ENCODE measurements at places on chromosomes 5 and 9.

DNA sequence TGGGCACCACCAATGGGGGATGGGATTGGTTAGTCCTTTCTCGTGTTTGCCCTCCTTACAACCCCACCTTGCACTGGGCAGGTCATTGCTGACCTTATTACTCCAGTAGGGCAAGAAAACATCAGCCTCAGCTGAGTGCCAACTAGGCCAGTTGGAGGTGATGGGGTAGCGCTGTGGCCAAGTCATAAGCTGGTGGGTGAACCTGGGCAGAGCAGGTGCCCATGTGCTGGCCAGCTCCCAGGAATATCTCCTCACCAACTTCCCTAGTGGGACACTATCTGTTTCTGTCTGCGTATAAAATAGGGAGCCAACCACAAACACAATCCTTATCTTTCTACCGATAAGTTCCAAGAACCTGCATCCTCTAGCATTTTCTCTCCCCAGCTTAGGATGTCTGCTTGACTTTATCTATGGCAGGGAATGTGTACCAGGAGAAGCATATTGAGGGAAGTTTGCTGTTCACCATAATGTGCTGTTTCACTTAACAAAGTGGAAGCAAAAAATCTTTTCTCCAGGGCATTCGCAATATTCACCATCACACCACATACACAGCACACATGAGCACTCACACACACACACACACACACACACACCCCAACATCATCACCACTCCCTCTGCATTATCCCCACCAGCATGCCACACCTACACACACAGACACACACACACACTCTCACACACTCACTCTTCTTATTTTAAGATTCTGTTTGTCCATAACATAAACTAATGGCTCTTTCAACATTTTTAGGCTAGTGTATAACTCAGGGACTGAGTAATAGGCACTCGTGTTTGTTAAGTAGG is 390.0 kb downstream of the ENC1 start:
- no peak for DNase-seq

DNA sequence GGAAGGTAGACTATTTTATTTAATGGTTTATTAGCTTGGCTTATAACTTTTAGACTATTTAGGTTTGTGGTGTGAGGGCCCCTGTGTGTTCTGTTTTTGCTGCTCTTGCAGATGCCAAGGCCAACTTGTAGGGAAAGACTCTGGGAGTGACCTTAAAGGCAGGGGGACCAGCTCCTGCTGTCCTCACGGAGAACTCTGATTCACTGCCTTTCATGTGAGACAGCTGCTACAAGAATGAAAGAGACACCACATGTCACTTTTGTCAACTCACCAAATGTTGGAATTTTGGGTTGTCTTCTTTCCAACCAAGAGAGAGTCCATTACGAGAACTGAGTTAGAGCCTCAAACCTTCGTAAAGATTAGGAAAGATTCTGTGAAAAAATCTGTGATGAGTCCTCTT is 258.3 kb upstream of the ADAMTSL1 start:
- DNase-seq: no peak

GRCh38 chr5:132498152-132498551 is 7.6 kb upstream of the IRF1 start:
- DNase-seq: no peak

DNA sequence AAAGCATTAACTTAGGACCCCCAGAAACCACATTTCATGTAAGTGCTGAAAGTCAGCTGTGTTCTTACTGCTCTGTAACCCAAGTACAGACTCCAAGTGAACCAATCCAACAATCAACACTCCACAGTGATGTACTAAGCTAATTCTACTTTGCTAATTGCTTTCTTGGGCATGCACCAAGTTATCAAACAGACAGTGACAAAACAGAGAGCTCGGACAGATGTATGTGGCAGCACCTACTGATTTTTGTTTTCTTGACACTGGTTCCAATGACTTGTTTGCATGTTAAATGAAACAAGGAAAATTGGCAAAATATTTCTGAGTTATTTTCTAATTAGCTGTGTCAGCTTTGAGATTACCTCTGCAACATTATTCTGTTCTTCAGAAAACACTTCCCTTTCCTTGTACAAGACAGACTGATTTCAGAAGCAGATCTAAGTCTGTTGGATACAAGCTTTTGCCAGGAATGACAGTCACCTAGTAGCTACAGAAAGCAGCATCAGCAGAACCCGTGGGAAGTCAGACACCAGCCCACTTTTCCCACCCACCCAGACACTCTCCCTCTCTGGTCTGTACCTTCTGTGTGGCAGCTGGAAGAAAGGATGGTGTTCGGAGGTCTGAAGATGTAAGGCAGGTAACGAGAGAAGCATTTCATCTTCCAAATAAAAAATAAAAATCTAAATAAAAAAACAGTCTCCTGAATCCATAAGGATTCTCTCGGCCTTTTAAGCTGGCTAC is 176.7 kb upstream of the PPP2R2B start:
- no peak for DNase-seq

- no peak for DNase-seq
These were observed 444 bp upstream of the ZNF354A start for GRCh38 chr5:178730940-178731265.

DNA sequence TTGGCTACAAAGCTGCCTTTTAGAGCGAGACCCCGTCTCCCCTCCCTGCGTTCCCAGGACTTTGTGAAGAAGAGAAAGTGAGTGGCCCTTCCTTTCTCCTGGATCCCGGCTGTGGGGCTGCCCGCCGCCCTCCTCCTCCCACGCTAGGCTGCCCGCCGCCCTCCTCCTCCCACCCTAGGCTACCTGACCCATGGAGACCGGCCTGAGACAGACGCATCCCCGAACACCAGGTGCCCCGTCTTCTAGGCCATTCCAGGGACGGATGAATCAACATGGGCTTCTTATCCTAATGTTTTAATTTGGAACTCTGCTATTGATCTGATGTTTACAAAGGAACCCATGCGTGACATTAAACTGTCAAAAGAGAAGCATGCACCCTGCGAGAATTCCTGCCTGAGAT is 117.3 kb upstream of the LPCAT1 start:
- DNase-seq: no peak

DNA sequence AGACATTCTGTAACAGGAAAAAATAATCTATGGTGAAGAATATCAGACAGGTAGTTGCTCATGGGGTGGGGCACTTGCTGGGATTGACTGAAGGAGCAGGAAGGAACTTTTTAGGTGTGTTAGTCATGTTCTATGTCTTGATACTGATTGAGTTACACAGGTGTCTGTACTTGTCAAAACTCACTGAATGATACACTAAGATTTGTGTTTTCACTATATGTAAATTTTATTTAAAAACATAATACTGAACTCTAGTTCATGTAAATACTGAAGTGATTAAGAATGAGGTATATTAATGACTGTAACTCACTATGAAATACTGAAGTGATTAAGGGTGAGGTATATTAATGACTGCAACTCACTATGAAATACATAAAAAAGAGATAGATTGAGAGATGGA is 28.5 kb downstream of the IL6ST start:
- no peak for DNase-seq

GRCh38 chr9:26066237-26066636 is 388.0 kb upstream of the TUSC1 start:
- no peak for DNase-seq

DNA sequence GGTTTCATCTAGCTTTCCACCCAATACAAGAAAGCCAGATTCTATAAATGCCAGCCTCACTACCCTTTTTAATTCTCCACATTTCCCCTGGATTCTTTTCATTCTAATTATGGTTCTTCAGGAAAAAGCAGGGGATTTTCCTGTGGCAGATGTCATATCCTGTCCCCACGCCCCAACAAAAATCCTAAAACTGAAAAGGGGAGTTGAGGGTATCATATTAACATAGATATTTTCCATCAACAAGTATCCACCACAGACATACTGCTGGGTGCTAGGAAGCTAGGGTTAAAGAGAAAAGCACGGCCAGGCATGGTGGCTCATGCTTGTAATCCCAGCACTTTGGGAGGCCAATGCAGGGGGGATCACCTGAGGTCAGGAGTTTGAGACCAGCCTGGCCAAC is 38.0 kb downstream of the CDK5RAP2 start:
- no peak for DNase-seq

DNA sequence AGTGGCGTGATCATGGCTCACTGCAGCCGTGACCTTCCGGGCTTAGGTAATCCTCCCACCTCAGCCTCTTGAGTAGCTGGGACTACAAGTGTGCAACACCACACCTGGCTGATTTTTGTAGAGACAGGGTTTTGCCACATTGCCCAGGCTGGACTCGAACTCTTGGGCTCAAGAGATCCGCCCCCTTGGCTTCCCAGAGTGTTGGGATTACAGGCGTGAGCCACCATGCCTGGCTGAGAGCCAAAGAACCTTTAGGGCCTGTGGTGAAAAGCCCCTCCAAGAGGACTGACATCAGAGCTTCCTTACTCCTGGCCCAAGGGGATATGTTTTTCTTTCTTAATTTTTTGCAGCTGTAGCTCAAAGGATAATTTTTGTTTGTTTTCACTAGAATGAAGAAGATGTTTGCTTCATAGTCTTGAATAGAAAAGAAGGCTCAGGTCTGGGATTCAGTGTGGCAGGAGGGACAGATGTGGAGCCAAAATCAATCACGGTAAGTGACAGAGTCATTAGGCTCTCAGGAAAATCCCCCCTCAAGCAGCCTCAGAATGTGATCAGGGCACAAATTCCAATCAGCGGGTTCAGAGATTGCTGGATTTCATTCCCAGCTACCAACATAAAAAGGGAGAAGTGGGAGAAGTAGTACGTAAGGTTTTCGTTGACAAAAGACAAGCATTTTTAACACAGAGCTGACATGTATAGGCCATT is 77.1 kb downstream of the GOLPH3 start:
- DNase-seq: no peak

- DNase-seq: no peak
These were observed 94.2 kb downstream of the CDK5RAP2 start for GRCh38 chr9:120485788-120486187.

DNA sequence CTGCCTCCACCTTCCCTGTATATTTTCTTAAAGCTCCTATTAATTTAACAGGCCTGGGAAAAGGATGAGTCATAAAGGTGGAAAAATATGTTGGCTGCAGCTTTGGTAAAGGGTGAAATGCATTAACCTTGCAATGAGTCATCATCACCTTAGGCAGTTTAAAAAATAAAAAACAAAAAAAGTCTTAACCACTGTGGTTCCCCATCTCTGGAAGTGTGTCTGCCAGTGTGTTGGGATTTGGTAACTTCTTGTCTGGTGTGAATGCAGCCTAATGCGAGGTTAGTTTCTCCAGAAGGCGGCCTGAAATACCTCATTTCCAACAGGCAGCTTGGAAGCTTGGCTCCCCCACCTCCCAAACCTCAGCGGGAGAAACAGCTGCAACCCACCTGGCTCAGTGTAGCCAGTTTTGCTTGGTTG is 265.3 kb upstream of the GAS1 start:
- no peak for DNase-seq

DNA sequence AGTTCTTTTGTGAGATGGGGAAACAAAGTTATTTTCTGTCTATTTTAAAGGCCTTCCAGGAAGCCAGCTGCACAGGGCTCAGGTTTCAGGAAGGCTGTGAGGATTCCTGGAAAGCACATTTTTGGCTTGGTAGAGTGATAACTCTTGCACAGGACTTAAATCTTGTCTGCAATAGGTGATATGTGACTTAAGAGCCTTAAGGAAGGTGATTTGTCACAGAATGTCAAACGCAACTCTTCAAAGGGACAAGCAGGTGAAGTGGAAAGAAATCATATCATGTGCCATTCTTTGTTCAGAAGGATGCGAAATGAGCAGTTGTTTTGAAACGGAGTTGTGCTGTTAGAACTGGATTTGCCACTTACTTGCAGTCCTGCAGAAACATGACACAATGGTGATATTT is 459.3 kb downstream of the MAT2B start:
- DNase-seq: no peak

- DNase-seq: no peak
These were observed 155.9 kb downstream of the MAT2B start for GRCh38 chr5:163661360-163661759.

GRCh38 chr5:16644301-16644889 is 27.6 kb upstream of the RETREG1 start:
- DNase-seq: no peak

GRCh38 chr5:145236127-145236526 is 599.0 kb downstream of the PRELID2 start:
- no peak for DNase-seq
